LHCN-M2 (cell line): ENCODE measurements at places on chromosomes 7 and 10. TPM values are rescaled to one million over a fixed set of nuclear protein-coding genes. Genes with fewer than 3 reads are reported as not detected.

TSPAN12 gene
- 6.2 and 6.4 TPM in 2 replicates for total RNA-seq

THNSL1 gene
- 6.0 and 7.9 TPM in 2 replicates for total RNA-seq

FOXP2 gene
- total RNA-seq, result 0.34 and 0.71 TPM in 2 replicates

C10orf90 gene
- total RNA-seq, result 1.0 and 2.7 TPM in 2 replicates

CELF2 gene
- total RNA-seq, result 59.5 and 68.1 TPM in 2 replicates

ZCWPW1 gene
- 1.9 and 4.2 TPM in 2 replicates for total RNA-seq

TMEM176B gene
- total RNA-seq, result not detected in 2 replicates

CADPS2 gene
- total RNA-seq, result 0.13 and 0.23 TPM in 2 replicates
